Stromal cell of bone marrow (primary cell): ENCODE measurements at places on chromosomes 2 and 18.

DNA sequence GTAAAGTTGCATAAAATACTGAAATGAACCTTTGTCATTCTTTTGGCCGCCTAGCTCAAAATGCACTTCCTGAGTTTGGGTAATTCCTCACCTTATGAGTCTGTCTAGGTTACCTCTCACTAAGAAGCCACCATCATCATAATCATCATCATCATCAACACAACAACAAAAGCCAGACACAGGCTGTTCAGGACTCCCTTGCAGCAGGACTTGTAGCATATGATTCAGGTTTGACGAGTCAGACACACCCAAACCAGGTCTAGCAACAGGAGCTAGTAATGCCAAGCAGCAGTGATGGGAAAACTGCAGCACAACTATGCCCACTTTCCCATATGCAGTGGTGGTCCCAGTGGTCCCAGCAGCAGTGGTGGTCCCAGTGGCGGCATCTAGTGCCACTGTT lies 2.8 kb upstream of the SGO2 start:
- DNase-seq: no peak

DNA sequence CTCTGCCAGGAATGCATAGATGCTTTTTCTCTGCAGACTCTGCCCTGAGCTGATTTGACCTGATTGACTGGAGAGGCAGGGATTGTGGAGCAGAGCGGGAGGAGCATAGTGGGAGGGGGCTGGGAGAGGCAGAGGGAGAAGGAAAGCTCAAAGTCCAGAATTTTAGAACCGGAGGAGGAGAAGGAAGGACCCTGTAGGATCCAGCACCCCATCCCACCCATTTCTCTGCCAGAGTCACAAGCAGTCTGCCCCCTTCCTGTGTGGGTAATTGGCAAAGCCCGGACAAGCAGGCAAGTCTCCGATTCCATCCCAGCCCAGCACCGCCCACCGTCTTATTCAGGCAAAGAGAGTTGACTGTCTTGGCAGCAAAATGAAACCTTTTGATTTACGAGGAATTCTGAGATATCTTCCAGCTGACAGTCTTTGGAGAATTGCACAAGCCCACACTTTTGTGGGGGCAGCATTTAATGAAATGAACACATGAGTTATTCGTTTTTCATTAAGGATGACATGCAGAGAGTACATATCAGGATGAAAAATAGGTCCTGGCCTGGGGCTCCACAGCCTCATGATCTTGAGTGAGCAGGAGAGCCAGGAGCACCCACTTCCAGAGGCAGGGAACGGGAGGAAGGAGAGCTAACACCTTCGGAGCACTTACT lies 103.1 kb downstream of the MCFD2 start:
- peak; percentile 99 for DNase-seq

DNA sequence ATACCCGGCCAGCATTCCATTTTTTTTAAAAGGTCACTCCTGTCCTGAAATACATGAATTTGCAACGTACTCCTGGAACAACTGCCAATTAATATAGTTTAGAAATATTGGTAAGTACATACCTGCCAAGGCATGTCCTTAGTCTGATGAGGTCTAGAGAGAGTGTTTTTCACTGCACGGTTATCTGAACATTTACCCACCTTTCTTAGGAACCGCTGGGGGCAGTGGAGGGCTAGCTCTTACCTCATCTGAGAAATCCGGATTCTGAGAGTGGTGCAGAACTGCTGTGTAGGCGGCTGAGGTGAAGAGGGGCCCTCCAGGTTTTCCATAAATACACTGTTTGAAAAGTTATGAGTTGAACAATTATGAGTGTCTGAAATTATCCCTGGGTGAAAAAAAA lies 133.1 kb upstream of the CCDC195 start:
- DNase-seq: no peak

GRCh38 chr2:103823847-103824246 lies 1030.1 kb upstream of the POU3F3 start:
- no peak for DNase-seq

DNA sequence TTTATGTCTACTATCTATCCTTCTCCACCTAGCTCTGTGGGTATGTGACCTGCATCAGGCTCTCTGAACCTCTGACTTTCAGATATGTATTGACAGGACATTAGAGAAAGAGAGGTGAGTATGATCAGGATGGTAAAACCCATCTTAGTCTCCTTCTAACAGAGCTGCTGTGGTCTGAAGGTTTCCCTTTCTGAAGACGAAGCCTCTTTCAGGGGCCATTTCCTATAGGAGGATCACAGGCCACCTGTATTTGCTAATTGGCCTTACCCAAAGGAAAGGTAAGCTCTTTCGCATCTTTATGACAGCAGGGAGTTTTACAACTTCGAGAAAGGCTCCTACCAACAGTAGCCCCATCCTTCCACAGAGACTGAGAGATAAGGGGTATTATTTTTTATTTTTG lies 442.9 kb downstream of the KCNJ3 start:
- DNase-seq: no peak
